ENCODE measurements at places on chromosomes 4 and X.

DNA sequence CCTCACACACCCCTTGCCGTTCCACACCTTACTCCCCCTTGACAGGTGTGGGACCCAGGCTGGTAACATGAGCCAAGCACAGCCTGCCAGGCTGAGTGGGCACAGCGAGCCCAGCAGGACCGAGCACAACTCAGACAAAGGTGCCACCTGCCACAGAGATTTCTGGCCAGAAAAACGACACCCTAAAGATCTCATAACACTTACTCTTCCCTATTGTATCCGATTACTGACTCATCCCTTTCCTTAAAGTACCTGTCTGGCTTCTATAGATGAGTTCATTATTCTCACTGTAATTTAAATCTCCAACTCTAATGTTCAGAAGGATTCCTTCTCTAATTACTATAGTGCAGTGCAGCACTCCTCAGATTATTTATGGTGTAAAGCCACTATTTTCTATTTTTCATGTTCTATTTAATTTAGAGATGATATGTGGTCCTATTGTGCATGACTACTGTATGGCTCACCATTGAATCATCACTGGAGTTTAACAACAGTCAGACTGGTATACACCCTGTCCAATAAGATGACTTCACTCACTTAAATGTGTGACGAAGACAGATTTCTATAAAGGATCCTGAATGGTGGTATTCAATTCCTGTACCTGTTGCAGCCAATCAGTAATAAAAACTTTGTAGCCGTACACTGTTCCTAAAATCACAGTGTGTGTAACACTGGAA lies 7.6 kb upstream of the SYTL5 start:
- DNase-seq = no peak

DNA sequence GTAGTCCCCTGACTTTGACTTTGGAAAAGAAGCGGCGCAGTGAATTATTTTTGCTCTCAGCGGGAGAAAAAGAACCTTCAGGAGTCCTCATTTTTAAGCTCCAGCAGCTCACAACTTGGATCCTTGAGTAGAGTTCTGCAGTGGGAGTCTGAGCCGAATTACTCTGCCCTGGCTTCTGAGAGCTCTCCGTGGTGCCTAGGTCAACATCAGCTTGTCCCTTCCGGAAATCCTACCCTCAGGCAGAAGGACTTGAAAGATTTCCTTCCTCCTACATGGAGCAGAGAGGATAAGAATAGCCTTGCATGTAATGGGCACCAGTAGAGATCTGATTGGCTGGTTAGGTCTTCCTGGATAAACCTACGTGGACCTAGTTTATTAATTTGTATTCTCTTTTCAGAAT lies 549.7 kb upstream of the TENM3 start:
- DNase-seq = no peak

DNA sequence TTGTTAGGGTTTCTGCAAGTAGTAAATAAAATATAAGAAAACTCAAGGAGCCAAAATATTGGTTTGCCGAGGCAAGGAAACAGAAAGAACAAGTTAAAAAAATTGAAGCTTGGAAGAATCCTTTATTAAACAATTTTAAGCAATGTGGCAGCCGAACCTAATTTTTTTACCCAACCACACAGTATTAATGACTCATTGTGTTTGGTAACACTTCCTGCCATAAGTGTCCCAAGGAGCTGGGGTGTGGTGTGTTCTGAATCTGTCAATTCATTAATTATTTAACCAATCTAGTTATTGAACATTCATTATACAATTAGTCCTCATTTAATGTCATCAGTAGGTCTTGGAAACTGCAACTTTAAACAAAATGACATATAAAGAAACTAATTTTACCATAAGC lies 19.3 kb upstream of the CPE start:
- no peak for DNase-seq

GRCh38 chrX:44344194-44344593 lies 722 bp upstream of the EFHC2 start:
- DNase-seq = peak; percentile 72

DNA sequence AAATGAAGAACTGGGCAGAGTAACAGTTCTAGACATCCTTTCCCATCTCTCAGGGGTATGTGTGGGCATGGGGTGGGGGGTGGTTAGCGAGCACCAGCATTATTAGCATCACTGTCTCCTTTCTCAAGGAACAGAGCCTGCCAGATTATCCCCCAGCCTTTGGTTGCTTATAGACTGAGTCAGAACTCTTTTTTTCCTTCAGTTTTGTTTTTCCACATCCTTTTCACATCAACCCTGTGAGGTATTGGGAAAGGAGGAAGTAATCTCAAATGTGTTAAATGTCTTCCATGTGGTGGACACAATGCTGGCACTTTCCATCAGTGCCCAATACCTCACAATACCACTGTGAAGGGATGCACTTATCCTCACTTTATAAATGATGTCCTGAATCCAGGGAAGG lies 3.1 kb upstream of the FGF16 start:
- no peak for DNase-seq

- DNase-seq = no peak
These were observed 69.0 kb upstream of the ETNPPL start for GRCh38 chr4:108831886-108832285.

- no peak for DNase-seq
These were observed 231.7 kb upstream of the PPARGC1A start for GRCh38 chr4:24121395-24122175.

DNA sequence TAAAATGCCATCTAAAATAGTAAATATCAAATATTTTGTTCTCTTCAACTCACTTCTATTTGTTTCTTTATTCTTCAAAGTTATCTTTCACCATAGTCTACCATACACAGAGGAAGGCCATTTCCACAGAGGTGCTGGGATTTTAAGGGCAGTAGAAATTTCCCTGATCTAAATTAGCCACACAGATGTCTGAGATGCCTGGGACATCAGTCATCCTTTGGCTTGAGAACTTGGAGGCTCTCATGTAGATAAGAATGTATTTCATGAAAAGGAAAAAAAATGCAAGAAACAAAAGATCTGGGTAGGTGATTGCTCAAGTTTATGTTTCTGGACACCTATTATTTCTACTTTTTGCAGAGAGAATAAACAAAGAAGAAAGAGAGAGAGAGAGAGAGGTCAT lies 1008.2 kb downstream of the NLGN4X start:
- DNase-seq = no peak

GRCh38 chrX:123755107-123755506 lies 22.3 kb upstream of the THOC2 start:
- no peak for DNase-seq

GRCh38 chr4:6576512-6576911 lies 1.5 kb downstream of the MAN2B2 start:
- no peak for DNase-seq

DNA sequence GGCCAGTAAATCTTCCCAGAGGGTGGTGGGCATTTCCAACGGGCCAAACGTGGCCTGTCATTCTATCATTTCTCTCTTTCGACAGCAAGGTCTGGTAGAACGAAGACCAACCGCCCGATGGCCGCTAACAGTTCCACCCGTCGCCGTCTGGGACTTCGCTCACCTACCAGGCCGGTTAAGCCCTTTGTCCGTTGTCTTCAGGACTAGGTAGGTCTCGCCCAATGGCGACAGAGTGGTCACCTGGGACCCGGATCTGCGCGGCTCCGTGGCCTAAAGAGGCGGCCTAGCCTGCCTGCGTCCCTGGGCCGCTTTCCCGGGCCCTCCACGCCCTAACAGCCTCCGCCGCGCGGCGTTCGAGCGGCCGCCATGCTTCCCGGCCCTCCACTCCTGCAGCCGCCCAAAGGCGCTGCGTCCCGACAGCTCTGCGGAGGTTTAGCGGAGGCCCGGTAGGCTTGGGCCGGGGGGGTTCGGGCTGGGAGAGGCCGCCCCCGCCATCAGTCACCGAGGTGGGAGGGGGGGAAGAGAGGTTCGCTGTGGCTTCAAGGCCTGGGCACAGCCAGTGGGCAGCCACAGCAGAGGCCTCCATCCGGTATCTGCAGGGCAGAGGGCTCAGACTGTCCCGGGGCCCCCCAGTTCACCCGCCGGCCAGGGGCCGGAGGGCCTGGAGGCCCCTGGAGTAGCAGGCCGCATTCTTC lies 194.0 kb upstream of the BRWD3 start:
- DNase-seq = no peak

GRCh38 chr4:31983246-31983645 lies 1263.1 kb downstream of the PCDH7 start:
- DNase-seq = no peak

- no peak for DNase-seq
These were observed 200.4 kb downstream of the ARHGAP24 start for GRCh38 chr4:85675076-85676049.

GRCh38 chr4:67344594-67345380 lies 200.5 kb downstream of the CENPC start:
- DNase-seq = no peak

DNA sequence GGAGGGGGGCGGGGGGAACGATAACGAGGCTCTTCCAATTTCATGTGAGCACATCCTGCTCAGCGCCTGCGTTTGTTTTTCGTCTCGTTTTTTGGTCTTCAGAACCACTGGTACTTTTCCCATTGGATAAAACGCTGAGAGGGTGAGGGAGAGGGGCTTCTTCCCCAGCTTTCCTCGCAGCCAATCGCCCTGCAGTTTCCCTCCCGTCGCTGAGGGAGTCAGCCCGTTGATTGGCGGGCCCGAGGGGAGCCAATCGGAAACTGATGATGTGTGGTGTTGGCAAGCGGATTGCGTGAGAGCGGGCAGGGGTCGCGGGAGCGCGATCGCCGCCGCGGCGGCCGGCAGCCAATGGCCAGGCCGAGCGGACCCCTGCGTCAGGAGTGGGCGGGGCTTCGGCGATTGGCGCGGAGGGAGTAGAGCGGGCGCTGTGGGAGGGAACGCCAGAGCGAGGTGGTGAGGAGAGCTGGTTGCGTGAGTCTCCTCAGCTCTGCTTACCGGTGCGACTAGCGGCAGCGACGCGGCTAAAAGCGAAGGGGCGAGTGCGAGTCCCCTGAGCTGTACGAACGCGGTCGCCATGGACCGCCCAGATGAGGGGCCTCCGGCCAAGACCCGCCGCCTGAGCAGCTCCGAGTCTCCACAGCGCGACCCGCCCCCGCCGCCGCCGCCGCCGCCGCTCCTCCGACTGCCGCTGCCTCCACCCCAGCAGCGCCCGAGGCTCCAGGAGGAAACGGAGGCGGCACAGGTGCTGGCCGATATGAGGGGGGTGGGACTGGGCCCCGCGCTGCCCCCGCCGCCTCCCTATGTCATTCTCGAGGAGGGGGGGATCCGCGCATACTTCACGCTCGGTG lies at the start of gene TSPYL2:
TSPYL2 (plus strand) TSS at position 443 of the 848 bp plus-strand sequence; CDS start at position 575, 132 bp downstream.
- peak; percentile 95 for DNase-seq

DNA sequence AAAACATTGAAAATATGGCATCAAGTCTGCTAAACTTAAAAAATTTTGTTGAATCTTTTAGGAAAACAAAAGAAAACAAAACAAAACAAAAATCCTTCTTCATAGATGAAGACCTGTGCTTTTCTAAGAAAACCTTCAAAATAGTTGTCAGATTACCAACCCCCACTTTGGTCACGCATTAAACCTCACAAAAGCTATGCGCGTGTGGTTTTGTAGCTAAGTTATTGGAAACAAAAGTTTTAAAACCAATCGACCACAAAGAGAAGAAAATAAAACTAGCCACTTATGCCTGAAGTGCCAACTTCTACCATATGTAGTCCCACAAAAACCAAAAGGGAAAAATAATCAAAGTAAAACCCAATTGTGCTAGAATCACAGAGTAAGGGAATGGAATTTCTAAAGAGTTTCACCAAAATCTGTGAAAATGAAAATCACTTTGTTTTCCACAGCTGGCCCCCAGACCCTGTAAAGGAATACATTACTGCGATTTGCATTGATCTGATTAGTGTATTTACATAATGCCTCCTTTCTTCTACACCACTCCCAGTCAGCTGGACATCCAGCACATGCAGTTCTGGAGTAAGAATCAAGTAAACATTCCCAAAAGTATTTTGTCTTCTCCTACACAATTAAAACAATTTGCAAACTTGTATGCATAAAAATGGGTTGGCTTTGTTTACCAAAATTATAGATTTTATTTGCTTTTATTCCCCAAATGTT lies 330.1 kb upstream of the DKK2 start:
- DNase-seq = no peak

- no peak for DNase-seq
These were observed 2284.8 kb downstream of the ARAP2 start for GRCh38 chr4:33959519-33959918.

- no peak for DNase-seq
These were observed 18.1 kb downstream of the HTRA3 start for GRCh38 chr4:8287343-8288280.

DNA sequence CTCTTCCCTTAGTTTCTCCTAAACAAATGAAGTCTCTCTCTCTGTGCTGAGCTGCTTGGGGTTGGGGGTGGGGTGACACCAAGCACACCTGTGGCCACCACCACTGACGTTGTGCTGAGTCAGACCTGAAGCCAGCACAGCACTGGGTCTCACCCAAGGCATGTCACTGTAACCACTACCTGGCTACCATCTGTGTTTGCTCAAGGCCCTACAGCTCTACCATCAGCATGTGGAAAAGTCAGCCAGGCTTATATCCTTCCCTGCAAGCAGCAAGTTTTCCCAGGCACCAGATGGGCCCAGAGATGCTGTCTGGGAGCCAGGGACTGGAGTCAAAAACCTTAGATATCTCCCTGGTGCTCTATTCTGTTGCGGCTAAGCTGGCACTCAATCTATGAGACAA lies 6.9 kb downstream of the CXCL10 start:
- DNase-seq = no peak

GRCh38 chr4:80215449-80216052 lies 18.2 kb downstream of the PRDM8 start:
- DNase-seq = peak; percentile 45

DNA sequence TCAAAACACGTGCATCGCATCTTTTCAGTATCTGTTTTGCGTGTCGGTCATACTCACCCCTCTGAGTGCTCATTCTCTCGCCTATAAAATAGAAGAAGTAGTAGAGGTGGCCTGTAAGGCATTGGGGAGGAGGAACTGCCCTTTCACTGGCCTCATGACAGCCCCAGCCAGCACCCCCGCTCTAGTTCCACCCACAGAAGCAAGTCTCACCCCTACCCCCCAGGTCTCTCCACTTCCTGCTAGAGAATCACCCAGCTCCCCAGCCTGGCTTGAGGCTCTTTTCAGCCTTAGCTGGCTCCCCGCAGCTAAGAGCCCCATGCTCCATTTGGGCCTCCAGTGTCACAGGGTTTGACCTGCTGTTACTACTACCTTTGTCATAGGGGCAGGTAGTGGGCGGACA lies 11.8 kb downstream of the HDAC6 start:
- no peak for DNase-seq

- DNase-seq = no peak
These were observed 168.7 kb upstream of the GALNTL6 start for GRCh38 chr4:171644430-171645057.

GRCh38 chr4:184563621-184564020 lies 85.6 kb downstream of the CASP3 start:
- no peak for DNase-seq

GRCh38 chrX:47186096-47186740 lies 7.4 kb upstream of the UBA1 start:
- DNase-seq = no peak

DNA sequence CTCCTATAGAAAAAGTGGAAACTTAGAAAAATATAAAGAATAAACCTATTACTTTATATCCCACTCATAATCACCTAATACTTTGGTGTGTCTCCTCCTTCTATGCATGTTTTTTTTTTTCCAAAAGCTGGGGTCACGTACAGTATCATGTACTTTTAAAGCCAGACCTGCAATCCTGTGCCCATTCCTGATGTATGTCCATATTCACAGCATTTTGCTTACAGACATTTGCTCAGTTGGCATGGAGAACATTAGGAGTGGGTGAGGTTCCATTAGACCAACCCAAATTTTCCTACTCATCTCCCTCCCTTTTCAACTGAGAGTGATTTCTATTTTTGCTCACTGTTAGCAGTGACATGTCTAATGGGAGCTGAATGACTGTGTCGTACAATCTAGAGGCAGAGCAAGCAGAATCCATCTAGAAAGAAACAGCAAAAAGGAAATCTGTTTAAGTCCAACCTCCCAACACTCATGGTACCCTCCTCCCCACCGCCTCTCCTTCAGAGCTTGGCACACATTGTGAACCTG lies 195.6 kb upstream of the KLF3 start:
- no peak for DNase-seq

Data from central memory CD4-positive, alpha-beta T cell (primary cell).